SK-N-SH (cell line): ENCODE measurements at places on chromosomes 5 and 9. TPM values are rescaled to one million over a fixed set of nuclear protein-coding genes. Genes with fewer than 3 reads are reported as not detected.
A peak's percentile ranks its signal among the peaks of the same experiment; 100 is the strongest.

DNA sequence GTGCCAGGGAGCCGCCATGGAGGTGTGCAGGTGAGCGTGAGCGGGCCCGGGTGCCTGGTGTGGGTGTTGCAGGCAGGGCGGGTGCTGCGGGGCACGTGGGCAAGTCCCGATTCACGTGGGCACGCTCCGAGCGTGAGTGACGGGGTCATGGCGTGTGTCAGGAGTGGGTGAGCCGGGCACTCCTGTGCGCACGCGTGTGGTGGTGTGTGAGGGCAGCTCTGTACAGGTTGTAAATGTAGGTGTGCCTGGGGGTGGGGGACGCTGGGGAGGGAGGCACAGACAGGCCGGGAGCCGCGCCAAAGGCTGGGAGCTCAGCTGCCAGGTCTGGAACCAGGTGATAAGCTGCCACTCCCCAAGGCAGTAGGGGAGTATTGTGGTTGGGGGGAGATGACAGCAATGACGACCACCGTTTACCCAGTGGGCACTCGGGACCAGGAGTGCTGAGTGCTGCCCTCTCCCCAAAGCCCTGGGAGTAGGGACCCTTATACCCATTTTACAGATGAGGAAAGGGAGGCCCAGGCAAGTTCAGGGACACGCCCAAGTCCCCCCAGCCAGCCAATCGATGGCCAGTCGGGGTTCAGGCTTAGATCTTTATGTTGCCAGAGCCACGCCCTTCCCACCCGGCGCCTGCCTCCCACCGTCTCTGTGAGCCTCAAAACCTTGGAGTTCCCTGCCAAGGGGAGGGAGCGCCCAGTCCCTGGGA is 9.6 kb downstream of the NCS1 start:
- H3K4me1 ChIP-seq = peaks cover 34% of the 10 kb centered on the region
- no peak for DNase-seq
- no peaks in the 10 kb centered on the region for H3K27me3 ChIP-seq
- H3K4me3 ChIP-seq = no peak overlapping the region

Gene DMRT2
- not detected in 2 replicates for polyA plus RNA-seq

- H3K27me3 ChIP-seq = no peaks in the 10 kb centered on the region
- no peak overlapping the region for H3K27ac ChIP-seq
- H3K36me3 ChIP-seq = no peaks in the 10 kb centered on the region
Observed at GRCh38 chr5:9920697-9921096, 290.5 kb upstream of the TAS2R1 start.

DNA sequence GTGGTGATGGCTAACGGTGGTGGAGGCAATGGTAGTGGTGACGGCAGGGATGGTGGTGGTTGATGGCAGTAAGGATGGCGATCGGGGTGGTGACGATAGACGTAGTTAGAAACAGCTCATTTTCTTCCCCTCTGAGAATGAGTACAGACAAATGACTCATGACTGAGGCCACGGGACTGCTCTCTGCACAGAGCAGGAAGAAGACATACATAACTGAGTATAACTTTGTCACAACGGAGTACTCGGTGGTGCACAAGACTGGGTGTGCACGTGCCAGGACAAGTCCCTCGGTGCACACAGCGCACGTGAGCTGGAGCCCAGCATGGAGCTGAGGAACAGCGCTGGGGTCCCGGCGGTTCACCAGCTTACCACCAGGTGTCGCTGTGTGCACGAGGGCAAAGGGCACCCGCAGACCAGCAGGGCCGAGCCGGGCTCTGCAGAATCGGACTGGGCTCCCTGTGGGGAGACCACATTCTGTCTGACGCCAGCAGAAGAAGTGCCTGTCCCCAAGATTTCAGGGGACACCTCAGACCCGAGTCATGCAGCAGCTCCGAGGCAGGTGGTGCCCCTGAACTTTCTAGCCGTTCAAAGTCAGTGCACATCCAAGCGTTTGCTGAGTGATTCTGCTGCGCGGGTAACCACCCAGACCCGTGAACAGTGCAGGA is 188.6 kb downstream of the FSTL4 start:
- H3K27me3 ChIP-seq = no peaks in the 10 kb centered on the region; the same call in 1 of the 2 replicates
- DNase-seq = peak; percentile 87
- no peak overlapping the region for H3K4me3 ChIP-seq
- H3K27ac ChIP-seq = no peak overlapping the region

Gene FOXD4L5
- polyA plus RNA-seq = 0.03 and 0.05 TPM in 2 replicates

Gene DBN1
- polyA plus RNA-seq = 176 and 244 TPM in 2 replicates

Gene SLC25A2
- polyA plus RNA-seq = not detected in 2 replicates

GRCh38 chr5:91643797-91644196 is 260.7 kb upstream of the ARRDC3 start:
- no peak for DNase-seq
- no peak overlapping the region for H3K4me3 ChIP-seq
- H3K27ac ChIP-seq = peak overlapping the region; percentile 11; the same call in 1 of the 2 replicates
- no peaks in the 10 kb centered on the region; the same call in 1 of the 2 replicates for H3K4me1 ChIP-seq
- H3K27me3 ChIP-seq = no peaks in the 10 kb centered on the region

Gene RETREG1
- 0.43 and 0.89 TPM in 2 replicates for polyA plus RNA-seq
